Thyroid gland (tissue), 4 donors: ENCODE measurements at places on chromosomes 6 and 20. TPM values are rescaled to one million over a fixed set of nuclear protein-coding genes. Genes with fewer than 3 reads are reported as not detected.

The GABRR1 gene
- not detected for total RNA-seq

The NPBWR2 gene
- total RNA-seq: not detected

The SLC17A9 gene
- 1.6 TPM for total RNA-seq

The TRIM40 gene
- not detected for total RNA-seq

The UBD gene
- not detected for total RNA-seq

The SCUBE3 gene
- total RNA-seq: 119 TPM

The RAB44 gene
- total RNA-seq: not detected

The DNMT3B gene
- 2.2 TPM for total RNA-seq

The OVOL2 gene
- 13.8 TPM for total RNA-seq

The HCRTR2 gene
- total RNA-seq: not detected

The ZNF391 gene
- 6.9 TPM for total RNA-seq

The HLA-DRB5 gene
- 25.6 TPM for total RNA-seq

The FAM83D gene
- 3.4 TPM for total RNA-seq

The SOX4 gene
- 10.8 TPM for total RNA-seq

The CEP57L1 gene
- 16.4 TPM for total RNA-seq

The RNF144B gene
- total RNA-seq: 129 TPM

The TCP11 gene
- 2.8 TPM for total RNA-seq

The RNF5 gene
- 102 TPM for total RNA-seq

The IMPG1 gene
- not detected for total RNA-seq

The C6orf118 gene
- not detected for total RNA-seq

The OXT gene
- not detected for total RNA-seq

The ATP6V1G2 gene
- 2.9 TPM for total RNA-seq

The SLC22A7 gene
- not detected for total RNA-seq

The ADAM33 gene
- total RNA-seq: 16.0 TPM

The BCKDHB gene
- total RNA-seq: 29.3 TPM

The CLPSL1 gene
- total RNA-seq: not detected

The RAET1G gene
- total RNA-seq: 2.0 TPM

The RUNX2 gene
- 2.8 TPM for total RNA-seq

The TRDN gene
- not detected for total RNA-seq

The CST2 gene
- total RNA-seq: not detected

The GPR63 gene
- 0.88 TPM for total RNA-seq

The VGLL2 gene
- not detected for total RNA-seq

The RPS6KA2 gene
- total RNA-seq: 72.2 TPM

The HUS1B gene
- total RNA-seq: 4.4 TPM

The GGTLC1 gene
- 4.8 TPM for total RNA-seq

The RNF8 gene
- 8.0 TPM for total RNA-seq

The IL17A gene
- not detected for total RNA-seq

The RBM39 gene
- 325 TPM for total RNA-seq

The F13A1 gene
- 139 TPM for total RNA-seq

The ASIP gene
- not detected for total RNA-seq

The PERP gene
- 26.4 TPM for total RNA-seq

The C6orf58 gene
- not detected for total RNA-seq

The MEA1 gene
- 45.9 TPM for total RNA-seq

The MEP1A gene
- total RNA-seq: not detected

The ADTRP gene
- total RNA-seq: not detected

The CLPSL2 gene
- not detected for total RNA-seq

The TRIM31 gene
- total RNA-seq: not detected

The MMP24 gene
- total RNA-seq: 0.94 TPM

The RBPJL gene
- not detected for total RNA-seq

The WFDC5 gene
- not detected for total RNA-seq

The NMBR gene
- total RNA-seq: not detected

The HRH3 gene
- total RNA-seq: not detected

The AHI1 gene
- 53.3 TPM for total RNA-seq

The CD2AP gene
- total RNA-seq: 27.9 TPM

The MCUR1 gene
- total RNA-seq: 22.2 TPM

The PPP1R3G gene
- total RNA-seq: 0.78 TPM

The SLC17A3 gene
- not detected for total RNA-seq

The THBS2 gene
- 17.8 TPM for total RNA-seq
